ENCODE measurements at places on chromosomes 12 and 14.

GRCh38 chr14:67199016-67199415 lies 9.8 kb downstream of the GARIN2 start:
- no peak for DNase-seq

DNA sequence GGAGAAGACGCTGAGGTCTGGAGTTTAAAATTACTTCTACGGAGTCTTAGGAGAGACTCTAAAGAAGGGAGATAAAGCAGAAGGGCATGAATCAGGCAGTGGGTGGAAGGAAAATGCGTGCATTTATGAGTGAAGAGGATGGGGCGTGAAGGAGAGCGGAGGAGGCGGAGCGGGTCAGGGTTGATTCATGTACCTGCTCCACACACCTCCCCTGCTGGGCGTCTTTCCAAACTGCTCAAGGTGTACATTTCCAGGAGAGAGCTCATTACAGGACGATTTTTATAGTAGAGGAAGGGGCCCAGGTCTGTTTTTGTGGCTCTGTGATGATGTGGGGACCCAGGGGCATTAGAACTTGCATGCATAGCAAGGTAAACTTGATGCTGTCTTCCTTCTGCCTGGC lies 65.0 kb upstream of the ASPG start:
- no peak for DNase-seq

DNA sequence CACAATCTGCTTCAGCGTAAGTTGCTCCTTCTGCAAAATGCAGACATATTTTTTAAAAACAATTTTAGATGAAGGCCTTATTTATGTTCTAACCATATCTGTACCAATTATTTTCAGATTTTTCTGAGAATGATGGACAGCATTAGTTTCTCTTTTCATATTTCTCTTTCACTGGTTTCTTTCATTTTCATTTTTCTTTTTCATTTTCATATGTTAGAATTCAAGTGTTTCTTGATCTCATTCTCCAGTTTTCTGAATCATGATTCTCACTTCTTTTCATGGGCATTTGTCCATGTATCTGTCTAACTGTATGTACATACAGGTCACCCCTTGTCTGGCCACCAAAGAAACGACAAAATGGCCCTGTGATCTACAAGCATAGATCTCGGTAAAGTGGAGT lies 346.6 kb downstream of the NAV3 start:
- no peak for DNase-seq

- DNase-seq: peak; percentile 64
Observed at GRCh38 chr12:94073441-94074051, 74.8 kb upstream of the PLXNC1 start.

GRCh38 chr12:11863478-11863906 lies 207.2 kb upstream of the BCL2L14 start:
- DNase-seq: peak; percentile 53
